GM23248 (cell line): ENCODE measurements at places on chromosomes 6 and 20. TPM values are rescaled to one million over a fixed set of nuclear protein-coding genes. Genes with fewer than 3 reads are reported as not detected.

- no peak overlapping the region for H3K27ac ChIP-seq
- H3K4me3 ChIP-seq = no peak overlapping the region
- no peaks in the 10 kb centered on the region for H3K36me3 ChIP-seq
- DNase-seq = no peak
- no peaks in the 10 kb centered on the region for H3K27me3 ChIP-seq
Observed at GRCh38 chr6:155244434-155244833, 19.4 kb upstream of the CLDN20 start.

- H3K36me3 ChIP-seq = no peaks in the 10 kb centered on the region
- H3K27me3 ChIP-seq = no peaks in the 10 kb centered on the region
- H3K4me3 ChIP-seq = no peak overlapping the region
- peak overlapping the region; percentile 71 for H3K27ac ChIP-seq
Observed at GRCh38 chr6:56145616-56146015, 101.8 kb downstream of the COL21A1 start.

DNA sequence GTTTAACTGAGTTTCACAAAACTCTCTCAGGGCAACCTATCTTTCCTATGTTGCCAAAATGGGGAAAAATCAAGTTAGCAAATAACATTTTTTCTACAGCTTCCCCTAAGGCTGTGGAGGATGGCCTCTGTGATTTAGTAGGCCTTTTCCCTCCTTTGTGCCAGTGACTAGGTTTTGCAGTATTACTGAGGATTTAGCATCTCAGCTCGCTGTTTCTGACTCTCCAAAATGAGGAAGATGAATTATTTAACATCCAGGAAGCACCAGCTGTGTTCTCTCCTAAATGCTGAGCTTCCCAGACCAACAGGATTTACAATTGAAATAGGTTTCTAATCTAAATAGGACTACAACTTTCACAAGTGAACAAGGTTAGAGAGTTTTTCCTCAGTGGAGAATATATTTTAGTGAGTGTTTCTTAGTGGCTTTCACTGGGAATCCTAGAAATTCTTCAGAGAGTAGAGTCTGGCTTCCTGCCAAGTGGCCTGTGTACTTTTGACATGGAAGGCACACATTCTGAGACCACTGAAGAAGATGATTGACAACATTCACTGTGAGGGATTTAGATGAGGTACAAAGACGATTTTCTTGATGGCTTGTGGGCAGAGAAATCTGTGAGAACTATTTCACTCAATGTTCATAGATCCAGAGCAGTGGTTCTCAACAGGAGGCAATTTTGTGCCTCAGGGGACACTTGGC, 62.4 kb downstream of the PTCHD4 start:
- H3K27me3 ChIP-seq = no peaks in the 10 kb centered on the region
- H3K36me3 ChIP-seq = no peaks in the 10 kb centered on the region
- no peak for DNase-seq

- no peaks in the 10 kb centered on the region for H3K4me1 ChIP-seq
- DNase-seq = no peak
- no peak overlapping the region for H3K27ac ChIP-seq
- no peak overlapping the region for H3K4me3 ChIP-seq
- H3K27me3 ChIP-seq = no peaks in the 10 kb centered on the region
Observed at GRCh38 chr20:8301655-8302054, 169.6 kb downstream of the PLCB1 start.

- peaks cover 4% of the 10 kb centered on the region; the same call in 1 of the 2 replicates for H3K4me1 ChIP-seq
- no peak overlapping the region for H3K4me3 ChIP-seq
- H3K27me3 ChIP-seq = no peaks in the 10 kb centered on the region
- H3K27ac ChIP-seq = no peak overlapping the region
Observed at GRCh38 chr6:109369728-109370127, 12.5 kb downstream of the CD164 start.

TAGAP gene
- not detected in 2 replicates for polyA plus RNA-seq

DNA sequence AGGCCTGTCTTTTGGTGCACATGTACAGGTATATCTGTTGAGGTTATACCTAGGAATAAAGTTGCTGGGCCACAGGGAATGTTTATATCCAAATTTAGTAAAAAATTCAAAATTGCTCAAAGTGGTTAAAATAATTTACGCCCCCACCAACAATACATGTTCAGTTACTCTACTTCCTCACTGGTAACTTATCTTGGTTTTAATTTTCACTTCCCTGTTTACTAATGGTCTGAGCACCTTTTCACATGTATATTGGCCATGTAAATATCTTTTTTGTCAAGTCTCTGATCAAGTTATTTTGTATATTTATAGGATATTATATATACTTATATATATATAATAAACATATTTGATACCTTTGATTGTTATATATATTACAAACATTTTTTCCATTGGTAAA, 9.7 kb downstream of the PDE7B start:
- no peaks in the 10 kb centered on the region for H3K4me1 ChIP-seq
- no peak overlapping the region for H3K4me3 ChIP-seq
- no peak overlapping the region for H3K27ac ChIP-seq
- no peaks in the 10 kb centered on the region for H3K27me3 ChIP-seq
- no peaks in the 10 kb centered on the region for H3K36me3 ChIP-seq
